ENCODE measurements at places on chromosomes 6 and 20.

DNA sequence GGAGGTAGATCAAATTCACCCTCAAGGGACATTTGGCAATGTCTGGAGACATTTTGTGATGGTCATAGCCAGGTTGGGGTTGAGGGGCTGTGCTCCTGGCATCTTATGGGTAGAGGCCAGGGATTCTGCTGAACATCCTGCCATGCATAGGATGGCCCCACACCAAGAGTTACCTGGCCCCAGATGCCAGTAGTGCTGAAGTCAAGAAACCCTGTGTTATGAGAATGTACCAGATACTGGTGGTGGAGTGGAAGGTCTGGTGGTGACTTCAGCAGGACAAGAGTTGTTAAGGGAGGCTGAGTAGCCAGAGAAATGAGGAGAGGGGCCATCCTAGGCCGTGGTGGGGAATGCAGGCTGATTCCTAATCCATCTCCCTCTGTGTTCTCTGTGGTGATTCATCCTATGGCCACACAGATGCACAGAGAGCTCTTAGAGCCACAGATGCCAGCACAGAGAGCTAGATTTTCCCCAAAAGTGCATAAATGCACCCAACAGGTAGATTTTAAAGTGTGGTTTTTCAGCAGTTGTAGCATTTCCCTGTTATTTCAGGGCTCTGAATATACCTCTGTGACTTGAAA, 43.6 kb downstream of the CDYL start:
- DNase-seq, result no peak

- DNase-seq, result no peak
These were observed 243.6 kb downstream of the TFAP2B start for GRCh38 chr6:51062166-51062722.

DNA sequence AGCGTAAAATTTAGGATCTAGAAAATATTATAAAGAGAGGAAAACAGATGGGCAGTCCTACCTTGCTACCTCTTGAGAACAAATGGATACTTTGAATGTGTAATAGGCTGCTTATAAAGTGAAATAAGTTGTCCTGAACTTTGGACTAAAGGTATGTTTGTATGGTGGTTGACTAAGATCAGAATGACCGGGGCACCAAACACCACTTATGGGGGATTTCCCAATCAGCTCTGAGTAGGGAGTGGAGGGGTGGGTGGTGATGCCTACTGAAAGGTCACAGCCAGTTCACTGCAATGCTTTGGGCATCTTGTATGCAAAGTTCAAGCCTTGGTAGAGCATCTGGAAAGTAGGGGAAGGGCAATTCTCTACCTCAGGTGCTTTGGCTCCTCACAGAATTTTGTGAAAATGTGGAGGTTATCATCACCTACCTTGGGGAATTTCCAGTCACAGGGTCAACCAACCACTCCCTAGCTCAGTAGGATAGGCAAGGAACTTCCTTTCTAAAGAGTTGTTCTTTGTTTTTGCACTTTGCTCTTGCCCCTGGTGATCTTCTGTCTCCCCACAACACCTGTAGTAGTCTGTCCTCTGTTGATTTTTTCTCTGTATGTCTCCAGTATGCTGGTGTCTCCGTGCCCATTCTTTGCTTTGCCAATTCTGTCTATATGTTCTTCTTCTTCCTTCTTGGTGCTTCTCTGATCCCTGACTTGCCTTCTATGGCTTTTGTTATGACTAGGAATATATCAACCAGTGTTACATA, at the start of gene TRIM31:
TSS of gene TRIM31 (minus strand) at position 88 of the 757 bp plus-strand sequence. CDS start 285 bp downstream, outside the sequence.
- no peak for DNase-seq

DNA sequence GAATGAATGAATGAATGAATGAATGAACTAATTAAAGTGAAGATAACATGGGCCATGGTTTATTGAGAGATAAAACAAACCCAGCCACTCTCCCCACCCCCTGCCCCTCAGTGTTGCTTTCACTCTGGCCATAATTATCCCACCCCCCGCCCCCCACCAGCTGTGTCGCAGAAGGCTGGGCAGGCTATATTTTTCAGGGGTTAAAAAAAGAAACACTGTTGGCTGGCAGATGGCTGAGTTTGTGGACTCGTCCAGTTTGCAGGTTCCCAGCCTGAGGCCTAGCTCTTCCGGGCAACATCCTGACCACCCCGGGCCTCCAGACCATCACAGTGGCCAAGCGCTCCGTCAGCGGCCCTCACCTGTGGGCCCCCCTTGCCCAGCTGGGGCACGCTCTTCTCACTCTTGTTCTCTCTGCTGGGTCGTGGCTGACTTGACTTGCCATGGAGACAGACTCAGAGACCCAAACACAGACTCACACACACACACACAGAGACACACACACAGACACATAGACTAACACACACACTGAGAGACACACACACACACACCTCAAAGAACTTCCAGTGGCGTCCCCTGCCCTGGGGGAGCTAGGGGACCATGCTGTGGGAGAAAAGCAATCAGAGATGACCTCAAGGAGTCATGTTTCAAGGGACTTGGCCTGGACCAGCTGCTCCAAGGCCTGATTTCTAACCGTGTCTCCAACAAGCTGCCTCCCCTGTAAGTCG, 2.2 kb upstream of the GRM4 start:
- no peak for DNase-seq

- DNase-seq, result no peak
These were observed 230.7 kb downstream of the TFAP2C start for GRCh38 chr20:56859801-56860261.
